A549 treated with RU486 at 1 μM for 4 hours (cell line): ENCODE measurements at places on chromosomes 2 and 18. TPM values are rescaled to one million over a fixed set of nuclear protein-coding genes. Genes with fewer than 3 reads are reported as not detected.

The FIGN gene
- 1.6 to 2.6 TPM (median 2.0 TPM) in 5 replicates for total RNA-seq

The ZNF385B gene
- total RNA-seq: not detected in 5 replicates

The PRR30 gene
- total RNA-seq: not detected in 5 replicates

The ITGA4 gene
- total RNA-seq: 1.4 to 2.2 TPM (median 2.1 TPM) in 5 replicates

The TRIM54 gene
- total RNA-seq: 0.46 to 0.95 TPM (median 0.48 TPM) in 5 replicates

The SS18 gene
- total RNA-seq: 40.8 to 59.9 TPM (median 54.2 TPM) in 5 replicates

The GPR75 gene
- total RNA-seq: 1.5 to 1.6 TPM (median 1.6 TPM) in 5 replicates

The SP5 gene
- 0.05 TPM in 1 of 5 replicates, not detected in the others for total RNA-seq

The CYB5A gene
- 119 to 142 TPM (median 134 TPM) in 5 replicates for total RNA-seq

The VWC2L gene
- total RNA-seq: not detected in 5 replicates

The TNFAIP6 gene
- total RNA-seq: 1.3 to 2.0 TPM (median 1.7 TPM) in 5 replicates

The DSEL gene
- total RNA-seq: 0.22 to 0.39 TPM (median 0.31 TPM) in 5 replicates

The DES gene
- 0.05 to 0.24 TPM (median 0.13 TPM) in 3 of 5 replicates, not detected in the others for total RNA-seq

The PLGLB1 gene
- total RNA-seq: 0.37 to 1.5 TPM (median 0.84 TPM) in 5 replicates

The LDLRAD4 gene
- 1.1 to 2.8 TPM (median 1.3 TPM) in 5 replicates for total RNA-seq

The REG1B gene
- total RNA-seq: not detected in 5 replicates

The CFAP221 gene
- 0.19 to 0.72 TPM (median 0.32 TPM) in 4 of 5 replicates, not detected in the other for total RNA-seq

The SLC14A1 gene
- not detected in 5 replicates for total RNA-seq

The MAPRE2 gene
- 13.9 to 16.4 TPM (median 15.3 TPM) in 5 replicates for total RNA-seq

The LONRF2 gene
- total RNA-seq: 2.8 to 4.1 TPM (median 3.3 TPM) in 5 replicates

The EPB41L5 gene
- 2.7 to 4.8 TPM (median 4.3 TPM) in 5 replicates for total RNA-seq

The TACR1 gene
- total RNA-seq: 0.14 to 0.57 TPM (median 0.17 TPM) in 5 replicates

The STPG4 gene
- 0.10 to 0.17 TPM in 2 of 5 replicates, not detected in the others for total RNA-seq

The BMP10 gene
- total RNA-seq: not detected in 5 replicates

The CHAC2 gene
- total RNA-seq: 7.1 to 15.1 TPM (median 13.4 TPM) in 5 replicates

The FOXI3 gene
- not detected in 5 replicates for total RNA-seq

The OLA1 gene
- total RNA-seq: 102 to 136 TPM (median 127 TPM) in 5 replicates

The SLC16A14 gene
- total RNA-seq: 0.87 to 1.7 TPM (median 1.1 TPM) in 5 replicates

The RUFY4 gene
- not detected in 5 replicates for total RNA-seq

The SLC25A12 gene
- 13.3 to 14.3 TPM (median 13.9 TPM) in 5 replicates for total RNA-seq

The RPIA gene
- 29.5 to 32.3 TPM (median 30.2 TPM) in 5 replicates for total RNA-seq

The NT5C1B gene
- total RNA-seq: not detected in 5 replicates

The PID1 gene
- total RNA-seq: 2.2 to 3.9 TPM (median 2.9 TPM) in 5 replicates
